DMS79 treated with DMSO at 0.1 percent for 48 hours (cell line): ENCODE measurements at places on chromosomes 13 and 19.

DNA sequence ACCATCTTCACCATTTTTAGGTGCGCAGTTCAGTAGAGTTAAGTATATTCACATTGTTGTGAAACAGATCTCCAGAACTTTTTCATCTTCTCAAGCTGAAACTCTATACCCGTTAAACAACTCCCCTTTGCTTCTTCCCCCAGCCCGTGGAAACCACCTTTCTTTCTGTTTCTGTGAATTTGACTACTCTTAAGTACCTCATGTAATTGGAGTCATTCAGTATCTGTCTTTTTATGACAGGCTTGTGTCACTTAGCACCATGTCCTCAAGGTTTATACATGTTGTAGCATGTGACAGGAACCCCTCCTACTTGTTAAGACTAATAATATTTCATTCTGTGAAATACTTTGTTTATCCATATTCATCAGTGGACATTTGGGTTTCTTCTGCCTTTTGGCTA is 52.8 kb downstream of the TNFRSF19 start:
- DNase-seq, result no peak

- no peak for DNase-seq
These were observed 26.2 kb downstream of the TMED1 start for GRCh38 chr19:10809651-10810285.

DNA sequence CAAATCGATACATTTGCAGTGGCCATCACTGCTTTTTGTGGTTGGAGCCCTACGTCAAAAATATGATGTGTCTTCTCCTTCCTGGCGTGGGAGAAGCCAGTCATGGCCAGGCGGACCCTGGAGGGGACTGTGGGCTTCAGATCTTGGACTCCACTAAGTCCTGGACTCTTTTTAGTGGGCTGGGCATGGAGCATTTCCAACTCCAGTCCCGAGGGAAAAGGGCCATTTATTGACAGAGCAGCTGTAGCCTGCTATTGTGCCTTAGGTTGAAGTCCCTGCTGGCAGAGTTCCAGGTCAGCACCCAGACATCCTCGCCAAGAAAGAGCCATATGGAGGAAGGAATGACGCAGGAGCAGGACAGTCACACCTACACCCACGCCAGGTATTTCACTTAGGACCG is 179.2 kb upstream of the ZNF507 start:
- DNase-seq, result peak; percentile 48

DNA sequence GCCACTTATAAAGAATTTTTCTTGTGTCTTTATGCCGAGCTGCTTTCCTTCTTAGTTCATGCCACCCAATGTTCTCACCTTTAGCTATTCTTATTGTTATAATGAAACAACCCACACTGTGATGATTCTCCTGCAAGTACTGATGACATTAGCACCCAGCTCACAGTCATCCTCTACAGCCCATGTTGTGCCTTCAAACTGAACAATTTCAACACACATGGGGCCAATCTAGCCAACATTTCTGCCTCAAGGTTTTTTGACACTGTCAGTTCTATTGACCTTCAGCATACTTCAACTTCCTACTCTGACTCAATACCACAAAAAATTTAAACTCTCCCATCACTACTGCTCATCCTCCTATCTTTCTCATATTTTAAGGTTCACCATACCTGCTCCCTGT is 752.4 kb downstream of the FGF9 start:
- no peak for DNase-seq

GRCh38 chr13:23436680-23437079 is 3.2 kb upstream of the SACS start:
- DNase-seq, result no peak

- DNase-seq, result no peak
These were observed 24.1 kb upstream of the NPAS1 start for GRCh38 chr19:46995492-46995891.

DNA sequence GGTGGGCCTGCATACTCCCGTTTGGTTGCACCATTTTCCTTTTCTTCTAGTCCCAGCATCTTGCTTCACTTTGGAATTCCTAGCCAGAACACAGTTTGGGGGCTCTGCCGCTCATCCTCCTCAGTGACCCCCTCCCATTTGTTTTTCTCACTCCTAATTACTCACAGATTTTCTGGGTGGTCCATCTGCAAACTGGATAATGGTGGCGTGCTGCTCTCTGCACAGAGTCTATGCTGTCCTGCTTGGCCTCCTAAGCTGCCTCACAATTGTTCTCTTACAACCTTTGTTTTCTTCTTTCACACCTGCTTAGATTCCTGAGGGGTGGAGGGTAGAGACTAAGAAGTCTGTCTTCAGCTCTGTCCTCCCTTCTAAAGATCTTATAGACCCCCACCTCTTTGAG is 80.8 kb downstream of the SHISA2 start:
- DNase-seq, result no peak

DNA sequence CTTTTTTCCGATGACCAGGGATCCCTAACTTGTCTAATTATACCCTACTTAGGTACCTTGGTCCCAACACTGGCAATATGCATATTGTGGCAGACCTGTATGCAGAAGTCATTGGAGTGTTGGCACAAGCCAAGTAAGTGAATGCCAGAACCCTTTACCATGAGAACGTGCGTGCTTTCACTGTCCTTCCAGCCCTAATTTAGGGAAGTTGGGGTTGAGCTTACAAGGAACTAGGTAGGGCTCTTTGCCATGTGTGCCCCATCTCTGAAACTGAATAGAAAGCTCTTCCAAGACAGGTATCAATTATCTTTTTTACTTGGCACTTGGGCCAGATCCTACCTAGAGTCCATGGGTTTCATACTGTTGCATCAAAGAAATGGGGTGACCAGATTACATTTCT is 93.2 kb downstream of the FRY start:
- no peak for DNase-seq

GRCh38 chr19:6253954-6254733 is 25.6 kb downstream of the MLLT1 start:
- no peak for DNase-seq

GRCh38 chr13:60467098-60467497 is 70.1 kb downstream of the TDRD3 start:
- no peak for DNase-seq

DNA sequence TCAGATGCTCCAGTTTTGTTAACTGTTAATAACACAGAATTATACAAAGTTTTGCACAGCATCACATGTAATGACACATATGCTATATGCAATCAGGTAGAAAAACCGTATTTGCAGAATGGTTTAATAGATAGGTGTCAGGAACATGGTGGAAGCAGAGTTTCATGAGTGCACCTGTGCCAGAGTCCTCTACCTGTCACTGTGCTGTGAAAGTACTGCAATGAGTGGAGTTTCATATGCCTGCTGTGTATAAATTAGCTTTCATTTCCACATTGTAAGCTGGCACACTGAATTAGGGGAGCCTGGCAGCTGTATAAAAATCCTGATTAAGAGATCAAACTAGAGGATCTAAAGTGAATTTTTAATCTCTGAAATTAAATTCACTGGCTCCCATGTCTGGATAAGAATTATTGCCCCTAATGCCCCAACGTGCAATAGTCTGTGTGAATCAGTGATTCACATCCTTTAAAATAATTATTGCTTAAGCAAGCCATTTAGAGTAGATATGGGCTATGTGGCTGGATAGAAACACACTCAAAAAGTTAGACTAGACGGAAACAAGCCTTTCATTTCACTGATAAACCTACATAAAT is 8.5 kb upstream of the EEF1AKMT1 start:
- no peak for DNase-seq

- peak; percentile 64 for DNase-seq
These were observed 154.2 kb upstream of the KLF12 start for GRCh38 chr13:74288361-74288911.

- DNase-seq, result no peak
These were observed 24.0 kb upstream of the TEX29 start for GRCh38 chr13:111296417-111296816.

GRCh38 chr13:40470660-40471059 is 195.8 kb downstream of the FOXO1 start:
- DNase-seq, result no peak

- peak; percentile 24 for DNase-seq
These were observed 394.3 kb downstream of the FOXO1 start for GRCh38 chr13:40271931-40272775.

GRCh38 chr19:44737238-44738071 is 11.1 kb upstream of the BCL3 start:
- DNase-seq, result no peak

- DNase-seq, result no peak
These were observed 225.5 kb upstream of the IPO5 start for GRCh38 chr13:97727991-97728390.

DNA sequence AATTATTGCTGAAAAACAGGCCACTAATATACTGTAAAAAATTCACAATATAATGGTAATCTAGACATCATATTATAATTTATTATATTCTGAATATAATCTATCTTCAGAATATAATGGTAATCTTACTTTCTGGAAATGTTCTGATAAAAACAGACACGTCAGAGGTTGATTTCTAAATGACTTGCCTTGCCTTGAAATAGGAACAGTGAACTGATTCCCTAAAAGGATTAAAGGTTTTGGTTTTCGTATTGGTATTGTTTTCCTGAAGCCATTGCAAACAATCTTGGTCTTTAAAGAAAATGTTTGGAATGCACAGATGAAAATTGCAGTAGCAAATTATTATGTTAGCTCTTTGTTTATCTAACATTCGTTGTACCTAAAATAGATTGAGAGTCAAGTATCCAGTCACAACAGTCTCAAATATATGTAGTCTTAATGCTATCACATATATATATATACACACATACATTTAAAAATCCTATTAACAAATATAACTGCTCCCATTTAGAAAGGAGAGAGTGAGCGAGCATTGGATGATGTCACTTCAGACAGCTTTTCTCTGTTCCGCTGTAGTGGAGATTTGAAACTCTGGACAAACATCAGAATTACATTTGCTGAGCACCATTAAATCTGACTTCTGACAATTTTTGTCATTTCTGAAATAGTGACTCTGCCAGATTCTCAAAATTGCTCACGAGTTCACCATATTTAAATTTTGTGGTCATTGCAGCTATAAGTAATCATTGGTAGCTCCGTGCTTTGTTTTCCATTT is 1.7 kb downstream of the ITM2B start:
- DNase-seq, result peak; percentile 18

- DNase-seq, result no peak
These were observed 361.5 kb downstream of the OXGR1 start for GRCh38 chr13:96632536-96633320.

DNA sequence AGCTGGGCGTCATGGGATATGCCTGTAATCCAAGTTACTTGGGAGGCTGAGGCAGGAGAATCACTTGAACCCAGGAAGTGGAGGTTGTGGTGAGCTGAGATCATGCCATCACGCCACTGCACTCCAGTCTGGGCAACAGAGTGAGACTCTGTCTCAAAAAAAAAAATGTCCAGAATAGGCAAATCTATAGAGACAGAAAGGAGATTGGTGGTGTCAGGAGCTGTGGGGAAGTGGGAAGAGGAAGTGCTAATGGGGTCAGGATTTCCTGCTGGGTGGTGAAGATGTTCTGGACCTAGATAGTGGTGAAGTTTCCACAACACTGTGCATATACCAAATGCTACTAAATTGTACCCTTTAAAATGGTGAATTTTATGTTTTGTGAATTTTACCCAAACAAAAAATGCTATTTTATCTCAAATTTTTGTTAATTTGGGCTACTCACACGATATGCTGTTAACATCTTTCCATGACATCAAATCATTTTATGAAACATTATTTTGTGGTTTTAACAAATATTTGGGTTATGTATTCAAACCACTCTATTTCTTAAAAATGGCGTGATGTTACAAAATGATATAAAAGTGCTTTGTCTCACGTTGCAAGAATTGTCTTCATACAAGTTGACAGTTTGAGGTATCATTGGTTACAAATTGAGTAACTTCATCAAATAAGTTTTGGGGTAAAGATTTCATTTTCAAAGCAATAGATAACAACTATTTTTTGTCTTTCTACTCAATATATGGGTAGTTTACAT is 7.4 kb upstream of the CYP4F3 start:
- DNase-seq, result no peak

DNA sequence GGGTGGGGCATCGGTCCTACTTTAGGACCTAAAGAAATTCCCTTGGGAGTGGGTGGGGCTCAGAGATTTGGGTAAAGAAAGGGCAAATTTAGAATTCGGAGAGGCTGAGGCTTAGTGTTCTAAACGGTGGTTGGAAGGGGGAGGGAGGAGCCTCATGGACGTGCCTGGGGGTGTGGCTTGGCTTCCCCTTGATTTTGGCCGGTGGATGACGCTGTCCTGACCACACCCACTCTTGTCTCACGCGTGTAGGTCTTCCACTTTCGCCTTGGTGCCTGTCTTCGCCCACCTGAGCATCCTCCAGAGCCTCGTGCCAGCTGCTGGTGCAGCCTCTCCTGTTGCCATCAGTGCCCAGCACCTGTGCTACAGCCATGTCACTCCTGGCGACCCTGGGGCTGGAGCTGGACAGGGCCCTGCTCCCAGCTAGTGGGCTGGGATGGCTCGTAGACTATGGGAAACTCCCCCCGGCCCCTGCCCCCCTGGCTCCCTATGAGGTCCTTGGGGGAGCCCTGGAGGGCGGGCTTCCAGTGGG is 1.2 kb upstream of the NUP62 start:
- DNase-seq, result no peak

GRCh38 chr13:113220141-113220598 is 10.8 kb downstream of the CUL4A start:
- peak; percentile 68 for DNase-seq

DNA sequence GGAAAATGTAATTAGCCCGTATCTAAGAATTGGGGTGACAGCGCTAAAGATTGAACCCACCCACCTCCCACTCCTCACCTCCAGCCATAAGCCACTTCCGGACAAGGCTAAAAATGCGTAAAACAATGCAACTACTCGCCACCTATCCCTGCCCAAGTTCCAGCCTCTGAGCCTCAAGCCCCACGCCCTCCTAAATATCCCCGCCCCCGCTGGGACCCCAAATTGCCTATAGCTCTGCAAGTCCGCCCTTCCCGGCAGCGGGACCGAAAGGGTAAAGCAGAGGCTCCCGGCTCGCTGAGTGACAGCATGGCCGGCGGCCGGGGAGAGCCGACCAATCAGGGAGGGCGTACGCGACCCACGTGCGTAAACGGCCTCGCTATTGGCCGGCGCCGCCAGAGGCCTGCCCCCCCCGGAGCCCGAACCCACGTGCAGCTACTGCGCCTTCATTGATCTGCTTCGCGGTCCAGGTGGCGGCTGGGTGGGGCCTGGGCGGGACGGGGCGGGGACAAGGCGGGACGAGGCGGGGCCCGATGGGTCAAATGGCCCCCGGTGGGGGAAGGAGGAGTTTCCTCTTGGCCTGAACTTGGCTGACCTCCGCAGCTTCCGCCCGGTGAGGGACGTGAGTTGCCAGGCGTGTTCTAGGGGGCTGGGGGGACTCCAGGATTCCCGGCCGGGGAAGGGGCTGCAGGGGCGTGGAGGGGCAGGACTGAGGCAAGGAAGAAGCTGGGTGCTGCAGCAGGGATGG is at the start of gene TLE6:
TLE6 (plus strand) TSS at position 564 of the 745 bp plus-strand sequence. CDS start 670 bp downstream, outside the sequence.
- peak; percentile 91 for DNase-seq

DNA sequence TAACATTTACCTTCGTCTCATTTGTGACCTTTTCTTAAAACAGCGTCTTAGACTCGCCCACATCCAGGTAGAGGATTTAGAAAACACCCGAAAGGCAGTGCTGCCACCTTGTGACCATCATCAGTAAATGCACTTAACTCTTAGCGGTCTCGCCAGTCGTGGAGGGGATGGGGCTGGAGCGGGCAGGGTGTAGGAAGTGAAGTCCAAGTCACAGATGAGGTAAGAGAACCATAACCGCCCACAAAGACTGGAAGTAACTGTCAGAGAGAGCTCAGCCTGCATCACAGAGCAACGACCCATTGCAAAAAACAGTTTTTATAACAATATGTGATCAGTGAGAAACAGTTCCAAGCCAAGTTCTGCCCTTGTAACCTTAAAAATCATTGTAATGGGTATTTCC is 10.7 kb upstream of the CEACAM3 start:
- DNase-seq, result peak; percentile 98
